ENCODE measurements at places on chromosomes 5 and 9.

- no peak for DNase-seq
These were observed 50.2 kb upstream of the RIC1 start for GRCh38 chr9:5578698-5579085.

DNA sequence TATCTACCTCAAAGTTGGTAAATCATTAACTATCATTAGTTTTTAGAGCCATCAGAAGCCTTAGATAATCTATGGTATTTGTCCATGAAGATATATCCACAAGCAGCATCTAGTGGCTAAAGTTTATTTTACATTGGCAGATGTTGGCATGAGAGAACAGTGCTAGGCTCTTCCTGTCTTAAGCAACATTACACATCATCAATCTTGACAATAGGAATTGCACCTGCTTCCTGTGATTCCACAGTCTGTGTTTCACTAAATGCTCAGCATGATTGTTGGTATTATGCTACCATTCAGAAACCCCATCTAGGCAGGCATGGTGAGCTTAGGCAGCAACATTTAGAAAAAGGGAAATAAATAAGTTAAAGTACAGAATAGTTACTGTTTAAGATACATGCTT lies 246.6 kb downstream of the SLCO4C1 start:
- DNase-seq: no peak

DNA sequence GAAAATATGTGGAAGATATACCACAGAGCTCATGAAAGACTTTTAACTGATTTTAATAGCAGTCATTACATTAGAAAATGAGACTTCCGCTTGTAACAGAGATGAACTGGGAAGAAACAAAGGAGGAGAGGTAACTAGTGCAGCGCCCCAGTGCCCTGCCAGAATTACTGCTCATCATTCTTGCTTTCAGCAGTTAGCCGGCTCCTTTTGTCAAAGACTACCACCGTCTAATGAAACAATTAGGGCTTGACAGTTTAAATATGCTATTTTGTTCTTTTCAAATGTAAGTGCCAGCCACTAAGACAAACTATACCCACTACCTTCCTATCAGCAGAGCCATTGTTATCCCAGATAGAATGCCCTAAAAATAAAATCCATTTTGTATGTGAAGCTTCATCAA lies 328.4 kb downstream of the EFNA5 start:
- no peak for DNase-seq

DNA sequence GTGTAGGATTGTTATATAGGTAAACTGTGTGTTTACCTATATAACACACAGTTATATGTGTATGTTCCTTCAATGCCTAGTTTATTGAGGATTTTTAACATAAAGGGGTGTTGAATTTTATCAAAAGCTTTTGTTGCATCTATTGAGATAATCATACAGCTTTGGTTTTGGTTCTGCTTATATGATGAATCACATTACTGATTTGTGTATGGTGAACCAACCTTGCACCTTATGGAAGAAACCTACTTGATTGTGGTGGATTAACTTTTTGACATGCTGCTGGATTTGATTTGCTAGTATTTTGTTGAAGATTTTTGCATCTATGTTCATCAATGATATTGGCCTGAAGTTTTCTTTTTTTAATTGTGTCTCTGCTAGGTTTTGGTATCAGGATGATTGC lies 194.9 kb downstream of the TMEM167A start:
- no peak for DNase-seq

DNA sequence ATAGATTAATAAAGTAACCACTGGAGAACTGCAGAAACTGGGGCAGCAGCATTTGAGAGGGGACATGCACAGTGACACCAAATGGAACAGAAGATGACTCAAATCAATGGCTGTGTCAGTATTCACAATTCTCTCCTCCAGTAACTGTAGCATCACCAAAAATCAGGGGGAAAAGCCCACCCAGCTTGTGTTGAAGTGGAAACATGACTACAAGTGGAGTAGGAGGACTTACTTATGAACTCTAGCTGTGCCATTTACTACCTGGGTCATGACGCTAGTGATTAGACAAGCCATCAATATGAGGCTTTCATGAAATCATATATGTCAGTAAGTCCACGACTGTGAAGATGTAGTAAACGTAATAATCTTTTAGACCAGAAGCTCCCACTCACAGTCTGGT lies 199.8 kb upstream of the PTGER4 start:
- no peak for DNase-seq

- no peak for DNase-seq
These were observed 19.5 kb upstream of the GOLPH3 start for GRCh38 chr5:32193591-32193990.

GRCh38 chr5:165014439-165014838 lies 1509.0 kb downstream of the MAT2B start:
- DNase-seq: no peak

- peak; percentile 28 for DNase-seq
These were observed 53.2 kb upstream of the HMHB1 start for GRCh38 chr5:143758750-143759149.

- DNase-seq: peak; percentile 10
These were observed at the start of gene ERAP2 for GRCh38 chr5:96876292-96876850. ERAP2 (plus strand) TSS chr5:96876500; CDS start chr5:96879686, 3,186 bp downstream.

GRCh38 chr5:6568889-6569288 lies 64.0 kb downstream of the NSUN2 start:
- no peak for DNase-seq

GRCh38 chr9:13234932-13235331 lies 44.6 kb downstream of the MPDZ start:
- no peak for DNase-seq

DNA sequence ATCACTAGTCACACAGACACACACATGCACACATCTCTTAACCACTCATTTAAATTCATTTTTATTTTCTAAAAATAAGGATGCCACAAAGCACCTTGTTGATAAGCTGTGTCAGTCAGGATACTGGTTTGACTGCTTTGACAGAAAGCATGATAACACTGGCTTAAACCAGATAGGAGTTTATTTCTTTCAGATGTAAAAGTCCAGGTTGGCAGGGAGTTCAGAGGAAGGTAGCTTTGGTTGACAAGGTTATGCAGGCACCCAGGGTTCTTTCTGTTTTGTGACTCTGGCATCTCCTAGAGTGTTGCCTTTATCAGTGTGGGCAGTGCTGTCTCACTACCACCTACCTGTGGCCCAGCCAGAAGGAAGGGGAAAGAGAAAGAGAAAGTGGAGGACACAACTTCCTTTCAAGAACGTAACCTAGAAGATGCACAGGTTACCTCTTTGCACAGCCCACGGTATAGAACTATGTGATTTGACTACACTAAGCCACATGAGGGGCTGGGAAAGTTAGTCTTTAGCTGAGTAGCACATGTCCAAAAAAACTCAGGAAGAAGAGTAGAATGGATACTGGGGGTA lies 334.7 kb downstream of the OSTF1 start:
- DNase-seq: no peak

DNA sequence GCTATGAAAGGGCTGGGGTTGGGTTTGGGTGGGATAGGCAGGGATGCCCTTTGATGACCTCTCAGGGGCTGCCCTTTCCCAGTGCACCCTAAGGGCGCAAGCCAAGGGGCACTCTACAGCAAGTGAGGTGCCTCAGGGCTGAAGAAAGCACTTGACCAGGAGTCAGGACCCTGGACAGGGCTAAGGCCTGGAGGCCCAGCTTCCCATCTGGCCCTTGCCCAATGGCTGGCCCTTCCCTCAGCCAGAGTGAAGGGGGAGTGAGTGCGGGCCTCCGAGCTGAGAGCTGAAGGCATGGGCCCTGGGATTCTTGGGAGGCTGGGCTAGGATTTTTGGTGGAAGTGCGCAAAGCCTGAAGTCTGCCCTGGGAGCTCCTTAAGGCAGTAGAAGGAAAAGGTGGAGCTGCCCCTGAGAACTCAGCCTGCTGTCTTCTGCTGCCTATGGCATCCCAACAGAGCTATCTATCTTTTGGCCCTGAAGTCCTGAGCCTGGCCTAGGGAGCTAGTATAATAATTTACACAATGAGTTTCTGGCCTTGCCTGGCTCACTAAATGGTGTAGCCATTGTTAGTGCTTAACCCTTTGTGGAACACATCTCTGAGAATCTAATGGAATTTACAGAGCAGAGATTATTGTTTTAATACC lies 16.4 kb downstream of the JADE2 start:
- DNase-seq: peak; percentile 68

DNA sequence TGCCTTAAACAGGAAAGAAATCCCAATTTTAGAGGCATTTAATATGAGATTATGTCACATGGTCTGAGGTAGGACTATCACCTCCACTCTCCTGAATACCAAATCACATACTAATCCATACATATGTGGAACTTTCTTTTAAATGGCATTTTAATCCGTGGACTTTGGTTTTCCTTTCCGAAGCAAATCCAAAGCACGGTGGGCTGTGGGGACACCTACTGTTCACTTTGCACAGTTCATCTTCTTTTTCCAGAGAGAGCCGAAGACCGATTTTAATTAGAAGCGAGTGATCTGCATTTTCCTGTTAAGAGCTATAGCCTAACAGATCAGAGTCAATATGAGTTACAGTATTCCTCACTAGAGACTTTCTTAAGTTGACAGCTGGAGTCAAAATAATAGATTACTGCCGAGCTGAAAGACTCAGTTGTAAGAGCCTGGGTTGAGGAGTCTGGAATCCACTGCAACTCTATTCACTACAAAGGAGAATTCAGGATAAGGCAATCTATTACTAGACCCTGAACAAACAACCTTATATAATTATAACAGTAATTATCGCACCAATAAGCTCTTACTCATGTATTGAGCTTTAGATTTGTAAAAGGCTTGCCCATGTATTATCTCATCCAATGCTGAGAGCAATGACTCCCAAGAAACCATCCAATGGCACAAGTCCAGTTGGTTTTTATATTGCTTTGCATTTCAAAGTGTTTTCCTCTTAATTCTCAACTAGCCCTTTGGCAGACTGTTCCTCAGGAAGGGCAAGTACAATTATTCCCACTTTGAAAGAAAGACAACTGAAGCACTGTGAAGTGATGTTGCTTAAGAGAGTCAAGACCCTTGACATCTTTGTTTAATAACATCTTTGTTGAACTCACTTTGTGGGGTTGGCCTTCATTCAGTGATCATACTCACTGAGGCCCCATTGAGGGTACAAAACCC lies 144.7 kb downstream of the TRPM6 start:
- DNase-seq: no peak

DNA sequence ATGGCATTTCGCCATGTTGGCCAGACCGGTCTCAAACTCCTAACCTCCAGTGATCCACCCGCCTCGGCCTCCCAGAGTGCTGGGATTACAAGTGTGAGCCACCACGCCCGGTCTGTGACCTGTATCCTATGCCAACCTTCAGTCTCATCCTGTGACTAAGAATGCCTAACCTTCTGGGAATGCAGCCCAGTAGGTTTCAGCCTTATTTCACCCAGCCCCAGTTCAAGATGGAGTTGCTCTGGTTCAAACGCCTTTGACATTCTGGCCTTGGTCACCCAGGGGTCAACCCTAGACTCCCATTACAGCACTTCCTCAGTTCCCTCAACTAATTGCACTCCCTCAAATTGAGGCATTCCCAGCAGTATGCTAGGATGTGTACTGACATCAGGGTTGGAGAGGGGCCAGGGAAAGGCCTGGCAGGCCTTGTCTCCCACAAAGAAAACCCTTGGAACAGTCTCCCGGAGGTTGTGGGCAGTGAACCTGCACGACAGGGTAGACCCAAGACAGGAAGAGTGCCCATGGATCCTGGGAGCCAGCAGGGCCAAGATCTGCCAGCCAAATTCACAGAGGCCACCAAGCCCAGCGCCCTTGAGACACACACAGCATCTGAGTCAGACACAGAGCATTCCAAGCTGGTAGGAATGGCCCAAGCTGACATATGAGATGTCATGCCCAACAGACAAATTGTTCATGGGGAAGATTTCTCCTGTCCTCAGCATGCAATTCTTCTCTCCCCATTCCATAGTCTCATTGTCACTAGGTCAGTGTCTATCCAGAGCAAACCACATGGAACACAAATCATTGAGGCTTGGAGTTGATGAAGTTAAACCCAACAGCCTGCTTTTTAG lies 24.9 kb upstream of the SMU1 start:
- no peak for DNase-seq

DNA sequence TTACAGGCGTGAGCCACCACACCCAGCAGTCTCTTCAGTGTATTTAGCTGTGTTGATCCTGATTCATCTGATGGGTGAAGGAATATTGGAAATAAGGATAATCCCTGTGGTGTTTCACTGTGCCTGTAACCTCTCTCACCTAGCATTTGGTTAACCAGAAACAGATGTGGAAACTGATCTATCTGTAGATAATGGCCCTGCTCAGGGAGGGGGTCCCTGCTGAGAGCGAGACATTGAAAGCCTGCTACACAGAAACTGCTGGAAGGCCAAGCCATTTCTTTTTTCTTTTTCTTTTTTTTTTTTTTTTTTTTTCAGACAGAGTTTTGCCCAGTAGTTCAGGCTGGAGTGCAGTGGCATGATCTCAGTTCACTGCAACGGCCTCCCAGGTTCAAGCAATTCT lies 28.4 kb downstream of the QRFP start:
- no peak for DNase-seq

- DNase-seq: no peak
These were observed 409.7 kb upstream of the PIK3R1 start for GRCh38 chr5:67805666-67806348.

DNA sequence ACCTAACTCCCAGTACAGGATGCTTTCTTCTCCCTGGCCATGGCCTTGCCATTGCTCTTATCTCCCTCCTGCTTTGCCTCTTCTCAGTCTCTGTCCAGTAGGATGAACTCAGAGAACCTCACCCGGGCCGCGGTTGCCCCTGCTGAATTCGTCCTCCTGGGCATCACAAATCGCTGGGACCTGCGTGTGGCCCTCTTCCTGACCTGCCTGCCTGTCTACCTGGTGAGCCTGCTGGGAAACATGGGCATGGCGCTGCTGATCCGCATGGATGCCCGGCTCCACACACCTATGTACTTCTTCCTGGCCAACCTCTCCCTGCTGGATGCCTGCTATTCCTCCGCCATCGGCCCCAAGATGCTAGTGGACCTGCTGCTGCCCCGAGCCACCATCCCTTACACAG lies at the start of gene OR5C1:
TSS of gene OR5C1 (plus strand) at position 103 of the 400 bp plus-strand sequence. CDS start at position 103, 0 bp downstream.
- no peak for DNase-seq

- peak; percentile 67 for DNase-seq
These were observed 92.9 kb upstream of the IER5L start for GRCh38 chr9:129270903-129271431.

DNA sequence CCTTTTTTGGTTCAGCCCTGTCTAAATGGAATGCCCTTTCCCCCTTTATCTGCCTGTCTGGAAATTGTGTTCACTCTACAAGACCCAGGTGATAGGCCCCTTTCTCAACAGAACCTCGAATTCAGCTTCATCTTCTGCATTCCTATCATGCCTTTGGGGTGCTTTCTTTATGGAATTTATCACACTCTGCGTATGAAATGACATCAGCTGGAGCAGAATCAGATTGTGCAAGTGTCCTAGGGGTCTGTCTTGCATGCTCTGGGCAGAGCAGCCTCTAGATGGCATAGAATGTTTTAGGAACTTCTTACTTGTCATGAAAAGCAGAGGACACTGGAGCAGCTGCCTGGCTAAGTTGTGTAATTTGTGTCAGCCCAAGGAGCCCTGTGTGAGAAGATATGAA lies 84.9 kb downstream of the ISL1 start:
- no peak for DNase-seq

All from GM13976 (cell line).